Upper lobe of right lung (tissue), 1 donor: ENCODE measurements at places on chromosomes 2 and 18. TPM values are rescaled to one million over a fixed set of nuclear protein-coding genes. Genes with fewer than 3 reads are reported as not detected.
A peak's percentile ranks its signal among the peaks of the same experiment; 100 is the strongest.

The TFCP2L1 gene
- 22.0 TPM for total RNA-seq

The RFX8 gene
- total RNA-seq: not detected

The PMAIP1 gene
- 3.1 TPM for total RNA-seq

The POTEI gene
- total RNA-seq: not detected

The CCDC141 gene
- total RNA-seq: 25.7 TPM

The ESCO1 gene
- total RNA-seq: 15.4 TPM

The SLC9A2 gene
- 0.58 TPM for total RNA-seq

The RFTN2 gene
- total RNA-seq: 12.3 TPM

The PRSS56 gene
- not detected for total RNA-seq

The CD28 gene
- total RNA-seq: 2.5 TPM

The CCDC74A gene
- 1.2 TPM for total RNA-seq

DNA sequence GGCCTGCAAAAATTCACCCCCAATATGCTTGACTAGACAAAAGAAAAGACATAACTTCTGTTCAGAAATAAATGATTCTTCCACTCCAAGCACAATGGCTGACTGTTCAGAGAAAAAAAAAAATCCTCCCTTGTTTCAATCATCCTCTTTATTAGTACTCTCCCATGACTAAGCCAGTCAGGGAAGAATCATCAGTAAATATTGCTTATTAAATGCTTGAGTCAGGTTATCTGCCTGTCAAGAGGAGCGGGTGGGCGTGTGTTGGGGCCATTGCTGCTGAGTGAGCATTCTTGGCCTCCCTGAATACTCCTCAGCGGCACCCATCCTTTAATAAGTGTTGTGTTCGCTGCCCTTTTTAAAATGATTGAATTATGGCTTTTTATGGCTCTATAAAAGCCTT is 1334.8 kb upstream of the CELF4 start:
- H3K36me3 ChIP-seq: no peaks in the 10 kb centered on the region
- H3K4me1 ChIP-seq: no peaks in the 10 kb centered on the region
- H3K27me3 ChIP-seq: no peaks in the 10 kb centered on the region
- no peak for DNase-seq
- no peak overlapping the region for H3K4me3 ChIP-seq

DNA sequence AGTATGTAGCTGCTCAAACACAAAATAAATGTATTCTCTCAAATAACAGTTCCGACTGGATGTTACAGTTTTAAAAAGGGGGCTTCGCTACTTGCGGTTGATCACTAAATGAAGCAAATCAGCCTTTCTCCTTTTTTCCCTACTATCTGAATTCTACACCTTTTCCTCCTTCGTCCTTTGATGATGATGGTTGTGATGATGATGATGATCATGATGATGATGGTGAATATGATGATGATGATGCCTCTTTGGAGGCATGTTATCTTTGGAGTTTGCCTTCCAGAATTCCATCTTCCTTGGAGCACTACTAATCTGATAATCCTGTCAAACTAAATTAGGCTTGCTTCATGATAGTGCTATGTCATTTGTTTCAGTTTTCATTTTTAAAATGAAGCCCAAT is 1073.3 kb downstream of the SOCS6 start:
- no peaks in the 10 kb centered on the region for H3K4me1 ChIP-seq
- no peak overlapping the region for H3K27ac ChIP-seq
- no peaks in the 10 kb centered on the region for H3K36me3 ChIP-seq
- no peak overlapping the region for H3K4me3 ChIP-seq

DNA sequence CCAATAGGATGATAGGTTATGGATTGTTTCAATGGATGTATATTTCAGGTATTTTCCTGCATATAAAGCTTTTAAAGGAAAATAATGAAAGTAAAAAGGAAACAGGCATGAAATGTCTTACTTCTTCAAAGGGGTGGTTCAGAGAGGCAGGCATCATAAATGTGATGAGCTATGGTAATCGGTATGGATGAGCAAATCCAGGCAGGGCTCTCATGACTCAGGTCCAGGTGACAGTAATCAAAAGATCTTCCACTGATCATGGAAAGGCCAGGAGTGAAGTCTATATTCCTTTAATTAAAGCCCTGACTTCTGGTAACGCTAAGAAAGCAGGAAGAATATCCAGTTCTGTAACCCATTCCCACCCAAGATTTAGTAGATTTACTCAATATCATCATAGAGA is 48.7 kb upstream of the RGPD4 start:
- H3K27ac ChIP-seq: no peak overlapping the region
- no peak overlapping the region for H3K4me3 ChIP-seq
- H3K36me3 ChIP-seq: no peaks in the 10 kb centered on the region
- no peaks in the 10 kb centered on the region for H3K4me1 ChIP-seq

DNA sequence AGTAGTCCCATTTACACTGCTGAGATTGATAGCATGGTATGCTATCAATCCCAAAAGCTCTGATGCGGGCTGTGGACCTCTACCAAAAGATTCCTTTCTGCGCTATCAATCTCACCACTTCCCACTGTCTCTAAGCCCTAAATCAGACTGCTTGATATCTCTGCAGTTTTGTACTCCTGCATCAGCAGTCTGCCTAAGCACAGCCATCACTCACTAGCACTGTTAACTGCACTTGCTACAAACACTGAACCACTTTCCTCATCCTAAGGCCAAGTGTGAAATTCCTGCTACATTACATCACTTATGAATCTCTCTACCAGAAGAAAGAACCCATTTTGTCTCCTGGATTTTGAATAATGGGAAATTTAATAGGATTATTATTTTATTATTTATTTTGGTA is 237.0 kb downstream of the HNMT start:
- no peaks in the 10 kb centered on the region for H3K36me3 ChIP-seq
- no peak overlapping the region for H3K27ac ChIP-seq
- no peak overlapping the region for H3K4me3 ChIP-seq
- DNase-seq: no peak
- no peaks in the 10 kb centered on the region for H3K27me3 ChIP-seq

DNA sequence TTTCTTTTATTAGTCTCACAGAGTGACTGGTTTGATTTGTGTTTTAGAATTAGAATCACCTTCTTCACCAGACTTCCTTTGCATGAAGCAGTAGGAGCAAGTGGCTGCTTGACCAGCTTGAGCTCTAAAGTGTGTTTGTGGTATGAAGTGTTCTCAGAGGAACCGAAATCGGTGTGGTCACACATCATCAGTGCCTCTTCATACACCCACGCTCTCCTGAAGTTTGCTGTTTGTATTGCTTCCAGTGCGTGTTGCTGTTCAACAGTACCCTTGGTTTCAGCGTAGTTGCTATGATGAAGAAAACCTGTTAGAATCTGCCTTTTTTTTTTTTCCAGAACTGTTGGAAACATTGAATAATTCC is 77.9 kb downstream of the LIMS1 start:
- peak overlapping the region; percentile 3 for H3K4me3 ChIP-seq
- peak overlapping the region; percentile 91 for H3K27ac ChIP-seq
- no peak for DNase-seq
- H3K36me3 ChIP-seq: no peaks in the 10 kb centered on the region
- H3K4me1 ChIP-seq: peaks cover 59% of the 10 kb centered on the region
- no peaks in the 10 kb centered on the region for H3K27me3 ChIP-seq

- H3K27me3 ChIP-seq: peaks cover 76% of the 10 kb centered on the region
- H3K27ac ChIP-seq: no peak overlapping the region
- H3K36me3 ChIP-seq: no peaks in the 10 kb centered on the region
- H3K4me1 ChIP-seq: peaks cover 30% of the 10 kb centered on the region
- DNase-seq: no peak
- no peak overlapping the region for H3K4me3 ChIP-seq
Observed at GRCh38 chr2:199461711-199462346, 4.1 kb upstream of the SATB2 start.

DNA sequence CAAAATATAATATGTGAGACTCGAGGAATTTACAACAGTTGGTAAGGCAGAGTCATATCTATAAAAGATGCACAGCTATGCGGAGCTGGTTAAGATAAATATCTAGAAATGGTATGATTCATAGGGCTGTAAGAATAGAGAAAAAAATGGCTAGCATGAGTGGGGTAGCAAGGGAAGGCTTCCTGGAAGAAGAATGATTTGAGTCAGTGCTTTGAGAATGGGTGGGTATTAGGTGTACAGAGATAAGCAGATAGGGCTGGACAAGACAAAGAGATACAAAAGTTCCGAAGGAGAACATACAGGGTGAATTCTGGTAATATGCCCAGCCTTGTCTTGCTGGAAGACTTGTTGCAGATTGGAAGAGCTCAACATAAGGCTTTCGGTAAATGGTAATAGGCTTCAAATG is 291.5 kb upstream of the CCDC68 start:
- no peak overlapping the region for H3K4me3 ChIP-seq
- H3K36me3 ChIP-seq: peaks cover 17% of the 10 kb centered on the region
- H3K4me1 ChIP-seq: peaks cover 11% of the 10 kb centered on the region
- no peak for DNase-seq
- H3K27me3 ChIP-seq: no peaks in the 10 kb centered on the region
- no peak overlapping the region for H3K27ac ChIP-seq

DNA sequence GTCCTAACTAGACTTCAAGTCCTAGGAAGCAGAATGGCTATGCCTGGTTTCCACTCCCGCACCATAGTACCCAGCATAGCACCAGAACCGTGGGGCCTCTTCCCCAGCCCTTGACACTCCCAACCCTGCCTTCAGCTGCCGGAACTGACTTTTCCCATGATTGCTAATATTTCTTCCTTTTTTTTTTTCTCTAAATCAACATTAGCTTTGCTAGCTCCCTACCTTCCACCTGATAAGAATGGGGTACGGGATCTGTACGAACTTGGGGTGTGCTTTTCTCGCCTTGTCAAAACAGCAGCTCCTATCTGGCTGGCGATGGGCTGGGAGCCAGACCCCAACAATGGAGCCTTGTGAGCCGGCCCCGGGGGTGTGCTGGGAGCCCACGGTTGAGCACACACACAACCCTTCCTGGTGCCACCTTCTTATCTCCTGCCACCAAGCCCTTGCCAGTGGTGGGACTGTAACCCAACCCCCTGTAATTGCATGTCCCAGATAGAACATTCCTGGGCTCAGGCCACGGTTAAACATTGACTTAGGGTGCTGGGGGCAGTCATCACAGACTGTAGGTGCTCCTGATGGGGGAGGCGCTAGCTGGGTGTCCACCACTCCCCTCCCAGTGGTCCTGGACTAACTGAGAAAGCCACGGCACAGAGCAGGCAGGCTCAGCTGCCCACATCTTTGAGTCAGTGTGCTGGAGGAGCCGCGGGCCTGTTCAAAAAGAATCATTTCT is 213.0 kb upstream of the HAAO start:
- DNase-seq: no peak
- no peak overlapping the region for H3K27ac ChIP-seq
- H3K4me1 ChIP-seq: no peaks in the 10 kb centered on the region

- H3K4me1 ChIP-seq: peaks cover 18% of the 10 kb centered on the region
- no peak for DNase-seq
- H3K4me3 ChIP-seq: no peak overlapping the region
- no peak overlapping the region for H3K27ac ChIP-seq
- no peaks in the 10 kb centered on the region for H3K27me3 ChIP-seq
Observed at GRCh38 chr2:71606244-71606643, 152.9 kb downstream of the DYSF start.

DNA sequence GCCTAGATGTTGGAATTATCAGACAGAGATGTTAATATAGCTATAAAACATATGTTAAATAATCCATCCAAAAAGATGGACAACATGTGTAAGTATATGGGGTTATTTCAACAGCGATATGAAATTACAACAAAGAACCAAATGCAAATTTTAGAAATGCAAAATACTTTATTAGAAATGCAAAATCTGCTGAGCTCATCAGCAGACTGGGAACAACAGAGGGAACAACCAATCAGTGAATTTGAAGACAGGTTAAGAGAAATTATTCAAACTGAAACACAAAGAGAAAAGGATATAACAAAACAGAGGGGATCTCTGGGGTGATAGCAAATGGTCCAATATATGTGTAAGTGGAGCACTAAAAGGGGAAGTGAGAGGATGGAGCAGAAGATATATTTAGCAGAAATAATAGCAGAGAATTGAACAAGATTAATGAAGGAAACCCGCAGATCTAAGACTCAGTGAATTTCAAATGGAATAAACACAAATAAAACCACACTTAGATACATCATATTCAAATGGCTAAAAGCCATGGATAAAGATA is 13.5 kb upstream of the HS6ST1 start:
- no peak for DNase-seq
- H3K4me3 ChIP-seq: no peak overlapping the region
- no peak overlapping the region for H3K27ac ChIP-seq
- no peaks in the 10 kb centered on the region for H3K4me1 ChIP-seq
- H3K36me3 ChIP-seq: no peaks in the 10 kb centered on the region

DNA sequence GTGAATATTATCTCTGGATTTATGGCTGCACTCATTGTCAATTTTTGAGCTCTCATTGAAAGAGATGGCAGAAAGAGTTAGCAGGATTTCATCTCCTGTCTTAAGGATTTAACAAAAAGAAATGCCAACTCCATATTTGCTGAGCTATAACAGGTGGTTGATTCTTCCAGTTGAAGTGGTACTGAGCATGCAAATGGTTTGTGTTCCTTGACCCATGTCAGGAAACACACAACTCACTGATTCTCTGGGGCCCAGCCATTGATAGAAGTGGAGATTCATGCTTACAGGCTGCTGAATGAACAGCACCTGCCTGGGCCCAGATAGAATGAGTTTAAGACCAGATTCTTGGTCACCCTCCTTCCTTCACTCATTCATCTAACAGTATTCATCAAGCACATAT is 128.8 kb downstream of the CERS6 start:
- no peaks in the 10 kb centered on the region for H3K4me1 ChIP-seq
- no peak for DNase-seq
- H3K4me3 ChIP-seq: no peak overlapping the region
- H3K27me3 ChIP-seq: no peaks in the 10 kb centered on the region

GRCh38 chr2:75559680-75560021 is 1.1 kb downstream of the EVA1A start:
- H3K27ac ChIP-seq: no peak overlapping the region
- DNase-seq: no peak
- peak overlapping the region; percentile 49 for H3K4me3 ChIP-seq
- H3K36me3 ChIP-seq: no peaks in the 10 kb centered on the region

DNA sequence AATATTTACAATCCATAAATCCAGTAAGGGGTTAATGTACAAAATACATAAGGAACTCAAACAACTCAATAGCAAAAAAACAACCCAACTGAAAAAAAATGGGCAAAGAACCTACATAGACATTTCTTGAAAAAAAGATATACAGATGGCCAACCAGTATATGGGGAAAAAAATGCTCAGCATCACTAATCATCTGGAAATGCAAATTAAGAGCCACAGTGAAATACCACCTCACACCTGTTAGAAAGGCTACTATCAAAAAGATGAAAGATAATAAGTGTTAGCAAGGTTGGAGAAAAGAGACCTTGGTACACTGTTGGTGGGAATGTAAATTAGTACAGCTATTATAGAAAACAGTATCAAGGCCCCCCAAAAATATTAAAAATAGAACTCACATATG is 14.6 kb downstream of the AP1S3 start:
- no peaks in the 10 kb centered on the region for H3K4me1 ChIP-seq
- no peaks in the 10 kb centered on the region for H3K36me3 ChIP-seq
- no peak for DNase-seq
- H3K4me3 ChIP-seq: no peak overlapping the region
- no peaks in the 10 kb centered on the region for H3K27me3 ChIP-seq
